T-helper 17 cell (primary cell): ENCODE measurements at places on chromosomes 16 and 17. TPM values are rescaled to one million over a fixed set of nuclear protein-coding genes. Genes with fewer than 3 reads are reported as not detected.
A peak's percentile ranks its signal among the peaks of the same experiment; 100 is the strongest.

The ARL17B gene
- total RNA-seq: 22.9 TPM

- no peak for DNase-seq
Measured at GRCh38 chr17:66135896-66136295, 56.0 kb downstream of the CEP112 start.

The CCL3 gene
- 8.8 TPM for total RNA-seq

DNA sequence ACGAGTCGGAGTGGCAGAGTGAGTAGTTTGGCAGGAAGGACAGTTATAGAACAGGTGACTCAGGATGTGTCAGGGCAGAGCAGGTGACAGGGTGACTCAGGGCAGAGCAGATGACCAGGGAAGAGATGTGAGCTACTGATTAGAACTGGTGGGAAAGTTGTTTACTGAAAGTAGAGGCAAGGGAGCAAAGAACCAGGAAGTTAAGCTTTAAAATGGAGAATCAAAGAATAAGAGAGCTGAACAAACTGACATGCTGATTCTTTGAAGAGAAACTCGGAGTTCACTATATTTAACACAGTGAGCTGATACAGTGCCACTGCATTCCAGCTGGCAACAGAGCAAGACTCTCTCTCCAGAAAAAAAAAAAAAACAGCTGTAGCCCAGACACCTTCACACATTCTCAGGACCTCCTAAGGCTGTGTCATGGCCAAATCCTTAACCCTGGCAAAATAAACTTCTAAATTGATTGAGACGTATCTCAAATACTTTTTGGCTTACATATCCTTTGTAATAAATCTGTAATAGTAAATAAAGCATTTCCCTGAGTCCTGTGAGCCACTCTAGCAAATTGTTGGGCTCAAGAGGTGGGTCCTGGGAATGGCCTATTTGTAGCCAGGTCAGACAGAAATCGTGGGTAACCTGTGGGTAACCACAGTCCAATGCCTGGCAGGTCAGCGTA, 12.3 kb upstream of the UBE2I start:
- DNase-seq: no peak

The TMED6 gene
- total RNA-seq: not detected

- no peak for DNase-seq
Measured at GRCh38 chr17:17900615-17901520, 64.1 kb upstream of the SREBF1 start.

- no peak for DNase-seq
Measured at GRCh38 chr16:31110106-31111034, 2.2 kb downstream of the BCKDK start.

The GAA gene
- total RNA-seq: 16.7 TPM

DNA sequence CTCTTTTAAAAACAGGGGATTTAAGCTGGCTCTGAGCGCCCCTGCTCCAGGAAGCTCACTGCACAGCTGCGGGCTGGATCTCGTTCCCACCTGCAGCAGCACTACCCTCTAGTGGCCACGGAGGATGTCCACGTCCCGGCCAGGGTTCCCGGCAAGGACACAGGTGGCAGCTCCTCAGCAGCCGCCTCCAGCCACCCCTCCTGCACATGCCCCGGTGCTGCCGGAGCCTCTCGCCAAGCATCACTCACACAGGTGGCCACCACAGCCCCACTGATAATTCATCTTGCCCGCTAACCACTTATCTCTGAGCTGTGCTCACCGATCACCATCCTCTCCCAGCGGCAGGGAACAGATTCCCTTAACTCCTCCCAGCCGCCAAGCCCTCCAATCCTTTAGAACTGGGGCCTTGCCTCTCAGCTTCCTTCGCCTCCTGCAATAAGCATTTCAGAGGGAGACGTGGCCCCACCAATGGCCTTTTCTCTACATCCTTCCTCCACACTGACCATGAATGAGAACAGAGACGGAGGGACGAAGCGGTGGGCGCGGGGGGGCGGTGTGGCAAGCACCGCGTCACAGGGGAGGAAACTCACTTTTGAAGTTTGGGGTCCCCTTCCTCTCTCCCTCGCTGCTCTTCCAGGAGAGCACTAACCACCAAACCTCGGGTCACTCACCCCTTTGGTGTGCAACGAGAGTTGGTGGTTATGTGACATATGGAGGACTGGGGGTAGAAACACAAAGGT, 222.1 kb downstream of the RBFOX3 start:
- DNase-seq: no peak

DNA sequence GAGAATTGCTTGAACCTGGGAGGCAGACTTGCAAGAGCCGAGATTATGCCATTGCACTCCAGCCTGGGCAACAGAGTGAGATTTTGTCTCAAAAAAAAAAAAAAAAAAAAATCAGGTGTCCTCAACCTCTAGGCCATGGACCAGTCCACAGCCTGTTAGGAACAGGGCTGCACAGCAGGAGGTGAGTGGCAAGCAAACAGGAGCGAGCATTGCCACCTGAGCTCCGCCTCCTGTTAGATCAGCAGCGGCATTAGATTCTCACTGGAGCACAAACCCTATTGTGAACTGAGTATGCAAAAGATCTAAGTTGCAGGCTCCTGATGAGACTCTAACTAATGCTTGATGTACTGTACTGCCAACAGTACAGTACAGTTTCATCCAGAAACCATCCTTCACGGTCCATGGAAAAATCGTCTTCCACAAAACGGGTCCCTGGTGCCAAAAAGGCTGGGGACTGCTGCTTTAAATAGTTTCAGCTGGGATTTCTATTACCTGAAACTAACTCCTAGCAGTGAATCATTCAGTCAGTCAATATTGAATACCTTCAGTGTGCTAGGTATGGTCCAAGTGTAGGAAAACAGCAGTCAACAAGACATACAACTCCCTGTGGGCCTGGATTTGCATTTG, 56.3 kb upstream of the DHX40 start:
- no peak for DNase-seq

DNA sequence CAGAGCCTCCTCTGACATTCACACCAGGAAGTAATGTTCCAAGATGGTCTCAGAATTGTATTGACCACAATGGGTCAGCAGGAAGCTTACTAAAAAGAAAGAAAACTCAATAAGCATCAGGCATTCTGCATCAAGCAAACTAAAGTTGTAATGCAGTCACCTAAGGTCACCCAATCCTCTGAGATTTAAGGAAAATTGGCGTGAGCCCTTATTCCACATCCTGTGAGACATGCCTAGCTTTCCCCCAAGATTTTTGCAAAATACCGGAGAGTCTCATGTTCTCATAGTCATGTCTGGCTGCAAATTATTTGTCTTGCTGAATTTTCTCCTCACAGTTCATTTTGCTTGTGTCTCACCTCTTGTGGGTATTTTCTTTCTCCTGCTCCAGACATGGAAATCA, 417.1 kb upstream of the SOX9 start:
- no peak for DNase-seq

- DNase-seq: no peak
Measured at GRCh38 chr16:70665113-70665694, 18.8 kb downstream of the IL34 start.

DNA sequence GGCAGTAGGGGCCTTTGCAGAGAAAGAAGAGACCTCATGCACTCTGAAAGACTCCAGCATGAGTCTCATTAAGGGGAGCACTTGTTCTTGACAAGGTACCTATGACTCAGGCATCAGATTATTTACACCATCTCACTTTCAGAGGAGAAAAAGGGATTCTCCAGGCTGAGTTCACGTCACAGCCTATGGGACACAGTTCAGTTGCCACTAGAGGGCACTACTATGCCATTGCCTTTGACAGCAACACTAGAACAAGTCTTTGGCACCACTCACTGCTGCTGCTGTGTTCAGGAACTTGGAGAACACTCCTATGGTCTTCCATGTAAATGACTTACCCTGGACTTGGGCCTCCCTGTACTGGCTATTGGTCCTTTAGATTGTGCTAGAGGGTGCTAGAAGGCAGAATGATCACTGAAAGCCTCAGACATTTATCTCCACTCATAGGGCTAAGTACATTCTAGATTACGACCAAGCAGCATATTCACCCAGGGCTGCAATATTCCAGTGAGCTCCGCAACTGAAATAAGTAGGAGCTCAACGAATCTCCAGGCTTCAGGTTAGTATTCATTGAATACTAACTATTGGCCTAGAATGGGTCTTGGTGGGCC, 225.1 kb upstream of the CA10 start:
- DNase-seq: no peak

DNA sequence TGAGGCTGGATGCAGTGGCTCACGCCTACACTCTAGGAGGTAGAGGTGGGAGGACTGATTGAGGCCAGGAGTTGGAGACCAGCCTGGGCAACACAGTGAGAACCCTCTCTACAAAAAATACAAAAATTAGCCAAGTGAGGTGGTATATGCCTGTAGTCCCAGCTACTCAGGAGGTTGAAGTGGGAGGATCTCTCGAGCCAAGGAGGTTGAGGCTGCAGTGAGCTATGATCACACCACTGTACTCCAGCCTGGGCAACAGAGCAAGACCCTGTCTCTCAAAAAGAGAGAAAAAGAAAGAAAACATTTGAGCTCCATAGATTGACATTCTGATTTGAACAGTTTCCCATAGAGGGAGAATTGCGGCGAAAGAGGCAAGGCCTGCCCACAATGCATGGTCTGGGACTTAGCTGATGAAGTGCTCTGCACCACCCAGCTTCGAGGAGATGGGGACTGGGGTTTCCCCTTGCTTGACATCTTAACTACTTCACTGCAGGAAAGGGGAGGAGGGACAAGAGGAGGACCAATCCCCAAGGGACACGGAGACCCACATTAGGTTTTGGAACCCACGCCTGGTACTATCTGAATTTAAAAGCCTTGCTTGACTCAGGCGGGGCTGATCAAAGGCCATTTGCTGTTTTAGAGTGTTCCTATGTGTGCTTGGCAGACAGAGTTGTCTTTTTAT, 21.7 kb downstream of the MSI2 start:
- no peak for DNase-seq

DNA sequence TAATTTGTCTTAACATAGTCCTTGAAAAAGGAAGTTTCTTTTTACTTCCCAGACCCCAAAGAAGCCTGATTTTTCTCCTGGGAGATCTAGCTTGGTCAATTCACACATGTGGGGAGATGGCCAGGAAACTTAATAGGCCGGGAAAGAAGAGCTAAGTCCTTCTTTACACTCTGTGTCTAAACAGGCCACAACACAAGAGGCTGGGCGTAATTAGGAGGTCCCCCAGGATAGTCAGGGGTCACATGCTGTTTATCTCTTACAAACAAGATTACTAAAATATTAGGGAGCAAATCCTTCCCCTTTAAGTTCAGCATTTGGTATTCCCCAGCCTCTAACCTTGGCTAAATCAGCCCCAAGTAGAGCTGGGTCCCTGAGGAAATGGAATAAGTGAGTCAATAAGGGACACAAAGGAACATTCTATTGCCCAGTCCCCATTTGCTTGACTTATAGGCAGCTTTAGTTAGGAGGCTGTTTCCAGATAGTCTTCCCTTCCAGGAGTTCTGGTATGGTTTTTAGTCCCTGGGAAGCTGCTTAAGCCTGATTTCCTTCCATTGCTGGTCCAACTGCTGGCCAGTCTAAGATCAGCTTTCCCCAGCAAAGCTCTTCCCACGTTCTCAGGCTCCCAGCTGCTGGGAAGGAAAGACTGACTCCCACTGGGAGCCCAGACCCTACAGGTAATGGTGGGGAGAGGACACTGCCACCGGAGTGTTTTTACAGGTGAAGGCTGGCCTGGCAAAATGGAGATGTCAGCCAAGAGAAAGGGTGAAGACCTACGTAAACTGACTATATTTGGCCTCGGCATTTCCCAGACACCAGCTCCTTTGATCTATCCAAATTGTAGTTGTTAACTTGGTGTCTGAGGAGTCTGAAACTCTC, 14.1 kb upstream of the HOXB9 start:
- DNase-seq: no peak

The MPP2 gene
- total RNA-seq: 1.5 TPM

DNA sequence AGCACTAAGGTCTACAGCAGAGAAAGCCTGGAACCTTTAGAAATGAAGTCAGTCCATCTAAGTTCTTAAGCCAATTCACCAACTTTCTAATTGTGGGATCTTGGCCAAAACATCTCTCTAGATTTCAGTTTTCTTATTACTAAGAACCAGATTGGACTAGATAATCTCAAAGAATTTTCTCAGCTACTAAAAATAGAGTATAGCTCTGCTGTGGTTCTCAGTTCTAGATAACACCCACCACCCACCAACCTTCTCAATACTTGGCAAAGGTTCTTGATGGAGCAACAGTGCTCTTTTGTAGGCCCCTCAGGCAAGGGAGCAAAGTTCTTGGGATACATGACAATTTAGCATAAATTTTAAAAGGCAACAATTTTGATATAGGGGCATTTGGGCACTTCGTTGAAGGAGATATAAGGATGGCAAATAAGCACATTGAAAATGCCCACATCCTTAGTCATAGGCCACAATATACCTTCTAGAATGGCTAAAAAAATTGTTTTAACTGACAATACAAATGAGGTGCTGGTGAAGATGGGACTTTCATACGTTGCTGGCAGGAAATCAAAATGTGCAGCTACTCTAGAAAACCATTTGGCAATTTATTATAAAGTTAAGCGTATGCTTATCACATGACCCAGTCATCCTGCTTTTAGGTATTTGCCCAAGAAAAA, 74.4 kb upstream of the TMEM132E start:
- no peak for DNase-seq

DNA sequence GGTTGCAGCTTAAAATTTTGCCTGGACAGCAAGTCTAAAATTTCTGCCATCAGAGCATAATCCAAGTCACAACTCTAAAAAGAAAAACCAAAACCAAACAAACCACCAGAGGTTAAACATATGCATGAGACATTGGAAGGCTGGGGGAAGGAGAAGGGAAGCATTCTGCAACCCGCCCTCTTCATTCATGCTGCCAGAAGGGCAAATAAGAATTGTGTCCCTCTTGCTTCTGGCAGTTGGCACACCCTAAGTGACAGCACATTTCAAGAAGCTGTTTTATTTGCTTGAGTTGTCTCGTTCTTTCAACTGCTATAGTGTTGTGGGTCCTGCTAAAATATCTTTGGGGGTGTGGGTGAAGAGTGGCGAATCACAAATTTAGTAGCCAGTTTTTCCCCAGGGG, 99.6 kb downstream of the SKAP1 start:
- DNase-seq: no peak

The ACE gene
- total RNA-seq: 21.5 TPM

The OR1A1 gene
- total RNA-seq: not detected

GRCh38 chr17:27741971-27742575, 58.3 kb downstream of the NOS2 start:
- no peak for DNase-seq

- no peak for DNase-seq
Measured at GRCh38 chr17:12068946-12069345, 48.3 kb downstream of the MAP2K4 start.

GRCh38 chr17:40607641-40608040, 40.0 kb downstream of the SMARCE1 start:
- DNase-seq: peak; percentile 41

DNA sequence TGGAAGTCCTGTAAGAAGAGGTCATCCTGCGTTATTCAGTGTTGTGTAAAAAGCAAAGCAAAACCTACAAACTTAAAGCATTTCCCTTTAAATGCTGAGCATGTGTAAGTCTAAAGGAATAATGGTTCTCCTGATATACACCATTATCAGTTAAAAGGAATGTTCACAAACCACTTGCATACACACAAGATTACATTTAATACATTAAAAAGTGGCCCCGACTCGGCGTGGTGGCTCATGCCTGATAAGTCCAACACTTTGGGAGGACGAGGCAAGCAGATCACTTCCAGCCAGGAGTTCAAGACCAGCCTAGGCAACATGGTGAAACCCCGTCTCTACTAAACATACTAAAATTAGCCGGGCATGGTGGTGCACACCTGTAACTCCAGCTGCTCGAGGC, 30.5 kb downstream of the CPPED1 start:
- no peak for DNase-seq
